ENCODE measurements at places on chromosomes 7 and 10. TPM values are rescaled to one million over a fixed set of nuclear protein-coding genes. Genes with fewer than 3 reads are reported as not detected.

- DNase-seq = peak; percentile 82
These were observed 10.7 kb upstream of the IDI2 start for GRCh38 chr10:1036341-1036791.

Gene HABP2
- 0.26 TPM for total RNA-seq

GRCh38 chr10:132357286-132358058, 25.5 kb downstream of the LRRC27 start:
- no peak for DNase-seq

GRCh38 chr7:101901661-101902491, 84.5 kb downstream of the CUX1 start:
- DNase-seq = no peak

GRCh38 chr7:32140210-32140939, 70.2 kb upstream of the PDE1C start:
- DNase-seq = no peak

GRCh38 chr7:8536431-8536830, 103.0 kb downstream of the NXPH1 start:
- DNase-seq = no peak

DNA sequence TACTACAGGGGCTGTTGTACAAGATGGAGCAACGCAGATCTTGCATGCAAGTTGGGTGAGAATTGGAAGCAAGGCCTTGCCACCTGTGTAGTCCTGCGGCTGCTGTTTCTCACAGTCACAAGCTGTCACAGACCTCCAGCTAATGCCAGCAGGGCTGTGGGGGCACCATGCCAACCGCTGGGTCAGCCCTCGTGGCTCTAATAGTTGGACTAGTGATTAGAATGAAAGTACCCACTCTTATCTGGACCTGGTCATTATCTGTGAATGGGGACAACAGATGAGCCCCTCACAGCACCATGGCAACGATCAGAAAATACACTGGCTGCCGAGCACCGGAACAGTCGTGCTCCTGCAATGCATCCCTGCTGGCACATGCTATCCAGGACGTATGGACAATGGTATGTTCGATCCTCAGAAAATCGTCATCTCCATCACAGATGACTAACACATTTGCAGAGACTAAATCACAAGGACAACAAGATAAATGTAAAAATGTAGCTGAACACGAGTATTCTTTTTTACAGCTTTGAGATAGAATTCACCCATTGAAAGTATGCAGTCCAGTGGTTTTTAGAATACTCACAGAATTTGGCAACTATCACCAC, 80.4 kb upstream of the CALN1 start:
- DNase-seq = no peak

DNA sequence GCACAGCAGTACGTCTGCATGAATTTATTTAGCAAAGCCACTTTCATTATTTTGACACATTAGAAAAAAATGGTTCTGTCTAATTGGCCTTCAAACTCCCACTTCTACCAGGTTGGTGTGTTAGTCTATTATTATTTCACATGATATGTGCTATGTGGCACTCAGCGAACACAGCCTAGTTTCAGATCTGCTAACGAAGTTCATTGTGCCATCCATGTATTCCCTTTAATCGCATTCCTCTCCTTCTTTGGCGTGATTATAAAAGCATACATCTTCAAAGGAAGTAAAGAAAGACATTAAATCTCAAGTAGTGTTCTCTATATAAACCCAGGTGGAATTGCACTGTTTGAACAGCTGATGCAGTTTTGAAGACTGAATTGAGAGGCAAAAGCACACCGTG, 96.4 kb upstream of the CACNA2D1 start:
- DNase-seq = no peak

DNA sequence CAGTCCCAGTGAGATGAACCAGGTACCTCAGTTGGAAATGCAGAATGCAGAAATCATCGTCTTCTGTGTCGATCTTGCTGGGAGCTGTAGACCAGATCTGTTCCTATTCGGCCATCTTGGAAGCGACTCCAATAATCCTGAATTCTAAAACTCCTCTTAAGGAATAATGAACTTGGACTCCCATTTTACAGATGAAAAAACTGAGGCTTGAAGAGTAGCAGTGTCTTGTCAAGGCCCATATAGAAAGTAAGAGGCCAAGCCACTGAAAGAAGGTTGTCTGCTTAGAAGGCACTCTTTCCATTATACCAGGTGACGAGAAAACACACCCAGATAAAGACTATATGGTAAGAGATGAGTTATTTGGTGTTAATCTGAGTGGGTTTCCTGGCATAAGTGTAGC, 148.6 kb upstream of the LAMB4 start:
- no peak for DNase-seq

Gene IL2RA
- total RNA-seq = not detected

Gene LYZL2
- not detected for total RNA-seq

GRCh38 chr10:2543142-2543886, 524.0 kb upstream of the PFKP start:
- DNase-seq = no peak

- DNase-seq = no peak
These were observed 17.4 kb downstream of the SLC13A4 start for GRCh38 chr7:135710417-135711138.

Gene VSTM4
- 3.2 TPM for total RNA-seq

- DNase-seq = peak; percentile 43
These were observed at the start of gene ZNF316 for GRCh38 chr7:6636741-6637543. Gene ZNF316, plus strand, starts transcription at chr7:6637318. Its CDS starts 5,092 bp downstream, at chr7:6642410.

GRCh38 chr7:128266883-128267594, 26.0 kb downstream of the LEP start:
- no peak for DNase-seq

GRCh38 chr10:14447094-14447839, 116.5 kb upstream of the FRMD4A start:
- no peak for DNase-seq

Gene BTBD16
- total RNA-seq = 0.55 TPM

DNA sequence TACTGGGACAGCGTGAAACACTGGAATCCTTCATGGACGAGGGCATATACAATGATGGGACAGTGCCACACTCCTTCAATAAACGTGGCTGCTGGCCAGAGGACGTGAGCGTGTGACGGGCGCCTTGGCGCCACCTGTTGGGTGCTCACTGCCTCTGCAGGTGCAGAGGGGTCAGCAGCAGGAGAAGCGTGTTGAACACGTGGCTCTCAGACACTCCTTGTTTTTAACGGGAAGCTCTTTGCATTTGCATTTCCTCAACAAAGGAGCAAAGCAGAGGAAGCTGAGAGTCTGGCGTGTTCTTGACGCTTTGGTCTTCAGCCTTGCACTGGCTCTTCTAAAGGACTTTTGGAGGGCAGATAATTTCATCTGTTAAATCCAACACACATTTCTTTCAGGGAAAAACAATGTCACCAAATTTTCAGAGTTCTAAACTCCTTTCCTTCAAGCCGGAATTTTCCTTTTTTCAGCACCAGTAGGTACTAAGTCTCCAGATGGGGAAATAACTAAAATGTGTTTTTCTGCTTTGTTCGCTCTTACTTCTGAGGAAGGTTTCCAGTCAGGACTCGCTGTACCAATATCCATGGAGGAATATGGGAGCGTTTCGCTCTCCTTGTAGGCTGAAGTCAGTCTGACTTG, 2.9 kb upstream of the GET4 start:
- peak; percentile 71 for DNase-seq

- no peak for DNase-seq
These were observed 85.0 kb downstream of the TMEM106B start for GRCh38 chr7:12296051-12296570.

DNA sequence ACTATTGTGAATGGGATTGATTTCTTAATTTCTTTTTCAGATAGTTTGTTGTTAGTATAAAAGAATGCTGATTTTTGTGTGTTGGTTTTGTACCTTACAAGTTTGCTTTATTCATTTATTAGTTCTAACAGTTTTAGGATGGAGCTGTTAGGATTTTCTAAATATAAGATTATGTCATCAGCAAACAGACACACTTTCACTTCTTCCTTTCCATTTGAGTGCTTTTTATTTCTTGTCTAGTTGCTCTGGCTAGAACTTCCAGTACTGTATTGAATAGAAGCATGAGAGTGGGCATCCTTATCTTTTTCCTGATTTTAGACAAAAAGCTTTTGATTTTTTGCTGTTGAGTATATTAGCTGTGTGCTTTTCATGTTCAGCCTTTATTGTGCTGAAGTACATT, 81.5 kb downstream of the DNAH11 start:
- DNase-seq = no peak

GRCh38 chr10:70528741-70529362, 50.3 kb downstream of the PALD1 start:
- no peak for DNase-seq

DNA sequence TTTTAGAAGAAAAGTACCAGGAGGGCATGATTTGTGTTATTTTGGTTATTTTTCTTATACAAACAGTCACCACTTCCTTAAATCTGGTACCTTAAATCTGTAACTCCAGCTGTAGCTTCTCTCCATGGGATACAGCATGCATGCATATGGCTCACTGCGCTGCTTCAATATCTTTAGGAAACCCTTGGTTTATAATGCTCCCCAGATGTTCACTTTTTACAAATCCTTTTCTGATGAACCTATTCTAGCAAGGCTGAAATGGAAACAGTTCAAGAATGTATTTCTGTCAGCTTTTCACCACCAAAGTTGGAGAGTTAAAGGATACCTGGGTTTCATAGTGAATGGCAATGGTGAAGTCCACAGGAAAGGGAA, 50.9 kb downstream of the LAMB4 start:
- no peak for DNase-seq

GRCh38 chr7:73918926-73919693, 58.2 kb downstream of the TMEM270 start:
- DNase-seq = no peak

- DNase-seq = peak; percentile 49
These were observed 997 bp upstream of the LDB1 start for GRCh38 chr10:102120991-102121738.

GRCh38 chr7:41053820-41054219, 649.1 kb downstream of the INHBA start:
- DNase-seq = no peak

GRCh38 chr7:50450590-50451032, 461 bp upstream of the FIGNL1 start:
- DNase-seq = no peak

- no peak for DNase-seq
These were observed 33.5 kb downstream of the RSBN1L start for GRCh38 chr7:77729574-77730348.

Gene MKLN1
- 39.1 TPM for total RNA-seq

Measured in gastrocnemius medialis (tissue), 4 donors.